ENCODE measurements at places on chromosomes 7 and 10. TPM values are rescaled to one million over a fixed set of nuclear protein-coding genes. Genes with fewer than 3 reads are reported as not detected.

DNA sequence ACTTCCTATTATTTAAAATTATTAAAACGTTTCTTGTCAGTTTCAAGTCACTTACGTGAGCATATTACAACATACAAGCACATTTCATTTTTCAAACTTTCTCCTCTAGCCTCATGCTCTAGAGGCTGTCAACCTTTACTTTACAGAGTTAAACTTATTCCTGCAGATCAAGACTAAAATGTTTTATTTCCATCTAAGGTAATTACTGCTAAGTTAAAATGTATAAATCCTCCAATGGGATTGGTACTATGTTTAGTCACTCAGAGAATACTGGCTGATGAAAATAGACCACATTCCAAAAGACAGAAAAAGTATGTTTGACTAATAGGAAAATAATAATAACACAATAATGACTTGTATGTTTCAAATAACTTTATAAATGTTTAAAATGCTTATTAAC, 8.4 kb upstream of the TRDMT1 start:
- DNase-seq = no peak

- DNase-seq = no peak
Measured at GRCh38 chr7:94949532-94949931, 42.1 kb downstream of the PPP1R9A start.

MBLAC1 gene
- total RNA-seq = 2.7 TPM

- no peak for DNase-seq
Measured at GRCh38 chr7:124813994-124814798, 48.6 kb upstream of the GPR37 start.

GRCh38 chr10:3261921-3262320, 89.3 kb upstream of the PITRM1 start:
- DNase-seq = no peak

DLX5 gene
- total RNA-seq = 0.50 TPM
